ENCODE measurements at places on chromosomes 11 and 22.
A peak's percentile ranks its signal among the peaks of the same experiment; 100 is the strongest.

DNA sequence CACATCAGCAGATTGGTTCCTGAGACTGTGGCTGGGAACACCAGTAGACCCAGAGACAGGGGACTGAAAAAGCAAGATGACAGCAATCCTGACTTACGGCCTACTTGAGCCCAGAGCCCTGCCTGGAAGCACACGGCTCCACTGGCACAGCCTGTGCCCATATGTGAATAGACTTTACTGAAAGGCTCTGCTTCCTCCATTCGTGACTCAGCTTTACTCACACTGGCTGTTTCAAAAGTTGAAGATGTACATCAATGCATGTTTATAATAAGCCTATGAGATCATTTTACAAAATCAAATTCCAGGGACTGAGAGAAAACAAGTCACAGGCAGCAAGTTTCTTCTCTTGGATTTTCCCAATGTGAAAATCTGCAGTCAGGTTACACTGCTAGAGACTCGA is 134.6 kb upstream of the TEAD1 start:
- no peaks in the 10 kb centered on the region for H3K4me1 ChIP-seq
- DNase-seq = no peak
- H3K4me3 ChIP-seq = no peak overlapping the region
- H3K27ac ChIP-seq = no peak overlapping the region
- no peaks in the 10 kb centered on the region for H3K36me3 ChIP-seq

- no peaks in the 10 kb centered on the region for H3K27me3 ChIP-seq
- DNase-seq = no peak
- H3K4me1 ChIP-seq = no peaks in the 10 kb centered on the region
- H3K27ac ChIP-seq = no peak overlapping the region
- H3K4me3 ChIP-seq = no peak overlapping the region
These were observed 12.0 kb upstream of the MUC6 start for GRCh38 chr11:1048375-1049070.

GRCh38 chr11:117220568-117220967 is 11.3 kb downstream of the PCSK7 start:
- no peaks in the 10 kb centered on the region for H3K27me3 ChIP-seq
- peaks cover 72% of the 10 kb centered on the region for H3K36me3 ChIP-seq
- no peak overlapping the region for H3K27ac ChIP-seq

- peaks cover 5% of the 10 kb centered on the region for H3K4me1 ChIP-seq
- peaks cover 12% of the 10 kb centered on the region for H3K36me3 ChIP-seq
- no peak for DNase-seq
These were observed 235.8 kb downstream of the SWAP70 start for GRCh38 chr11:9899676-9900075.

DNA sequence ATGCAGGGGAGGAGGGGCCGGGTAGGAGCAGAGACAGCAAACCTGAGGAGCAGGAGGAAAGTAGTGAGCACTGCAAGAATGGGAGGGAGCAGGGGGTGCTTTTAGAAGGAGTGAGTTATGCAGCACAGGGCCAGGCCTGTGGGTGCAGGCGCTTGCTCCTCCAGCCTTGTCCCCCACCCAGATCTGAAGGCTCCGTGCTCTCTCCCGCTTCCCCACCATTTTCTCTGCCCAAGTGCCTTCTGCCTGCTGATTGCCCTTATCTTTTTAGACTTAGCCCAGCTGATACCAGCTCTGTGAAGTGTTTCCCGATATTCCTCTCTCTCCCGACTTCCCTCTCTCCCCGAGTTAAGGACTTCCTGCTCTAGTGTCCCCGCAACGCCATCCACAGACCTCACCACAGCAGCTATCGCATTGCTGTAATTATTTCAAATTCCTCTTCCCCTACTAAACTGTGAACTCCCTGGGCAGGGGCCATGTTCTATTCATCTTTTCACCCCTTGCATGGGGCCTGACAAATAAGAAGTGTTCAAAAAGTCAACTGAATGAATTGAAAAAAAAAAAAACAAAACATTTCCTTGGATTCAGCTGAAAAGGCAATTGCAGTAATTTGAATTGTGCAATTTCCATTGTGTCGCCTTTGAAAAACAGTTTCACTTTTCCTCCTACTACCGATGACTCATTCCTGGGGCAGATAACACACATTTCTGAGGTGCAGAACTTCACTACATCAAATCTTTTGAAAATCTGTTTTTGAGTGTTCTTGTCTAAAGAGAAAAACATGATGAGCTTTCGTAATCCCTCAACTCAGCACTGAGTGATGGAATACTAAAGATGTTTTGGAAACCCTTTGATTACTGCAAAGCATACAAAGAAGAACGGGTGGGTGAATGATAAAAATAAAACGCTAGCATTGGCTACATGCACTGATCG is 69.7 kb upstream of the BMAL1 start:
- H3K27ac ChIP-seq = no peak overlapping the region
- no peaks in the 10 kb centered on the region for H3K36me3 ChIP-seq
- H3K27me3 ChIP-seq = no peaks in the 10 kb centered on the region
- DNase-seq = peak; percentile 53

- peaks cover 2% of the 10 kb centered on the region for H3K4me1 ChIP-seq
- H3K27ac ChIP-seq = no peak overlapping the region
- DNase-seq = peak; percentile 67
- H3K27me3 ChIP-seq = no peaks in the 10 kb centered on the region
- H3K4me3 ChIP-seq = no peak overlapping the region
These were observed 16.6 kb downstream of the CRELD2 start for GRCh38 chr22:49934891-49935557.
